COR-L47 (cell line): ENCODE measurements at places on chromosomes 4 and X.

DNA sequence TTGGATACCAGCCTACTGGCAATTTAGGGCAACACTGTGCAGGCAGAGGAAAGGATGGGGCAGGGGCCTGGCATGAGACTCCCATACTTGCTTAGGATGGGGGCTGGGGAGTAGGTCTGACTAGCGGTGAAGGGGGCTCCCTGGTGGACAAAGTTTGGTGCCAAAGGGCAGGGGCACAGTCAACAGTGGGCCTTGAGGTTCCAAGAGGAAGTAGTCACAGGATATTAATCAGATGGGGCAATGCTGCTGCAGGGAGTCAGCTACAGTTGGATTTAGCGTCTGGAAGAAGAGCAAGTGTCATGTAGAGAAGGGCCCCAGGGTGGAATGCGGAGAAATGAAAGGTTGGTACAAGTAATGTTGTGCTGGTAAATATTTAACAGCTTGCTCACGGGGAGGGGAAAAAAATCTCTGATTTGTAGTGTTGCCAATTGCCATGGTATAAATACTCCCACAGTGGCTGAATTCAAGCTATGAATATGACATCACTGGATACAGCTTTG is 139.4 kb downstream of the PJA1 start:
- no peak for DNase-seq

- peak; percentile 85 for DNase-seq
These were observed 10.5 kb downstream of the ACSL1 start for GRCh38 chr4:184815046-184815877.

DNA sequence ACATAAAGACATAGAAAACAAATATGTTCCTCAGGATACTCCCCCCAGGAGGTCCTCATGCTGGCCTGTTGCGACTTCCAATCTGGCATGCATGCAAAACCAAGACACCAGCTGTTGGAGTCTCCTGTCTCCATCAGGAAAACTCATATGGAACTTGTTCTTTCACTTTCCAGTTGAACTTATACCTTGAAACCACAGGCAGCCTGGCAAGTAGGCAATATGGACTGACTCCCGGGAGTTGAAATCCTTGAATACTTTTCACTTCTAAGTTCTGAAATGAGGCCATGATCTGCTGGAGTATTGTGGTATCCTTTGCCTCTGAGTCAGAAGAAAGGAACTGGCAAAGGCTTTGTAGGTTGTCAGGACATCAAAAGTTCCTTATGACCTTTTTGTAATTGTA is 444.2 kb downstream of the IDS start:
- no peak for DNase-seq

GRCh38 chr4:3305610-3306371 is 13.0 kb downstream of the RGS12 start:
- no peak for DNase-seq

- DNase-seq: peak; percentile 16
These were observed 57.2 kb upstream of the FAM9C start for GRCh38 chrX:13101441-13102139.

- DNase-seq: no peak
These were observed 77.8 kb downstream of the GPC3 start for GRCh38 chrX:133907606-133908005.

DNA sequence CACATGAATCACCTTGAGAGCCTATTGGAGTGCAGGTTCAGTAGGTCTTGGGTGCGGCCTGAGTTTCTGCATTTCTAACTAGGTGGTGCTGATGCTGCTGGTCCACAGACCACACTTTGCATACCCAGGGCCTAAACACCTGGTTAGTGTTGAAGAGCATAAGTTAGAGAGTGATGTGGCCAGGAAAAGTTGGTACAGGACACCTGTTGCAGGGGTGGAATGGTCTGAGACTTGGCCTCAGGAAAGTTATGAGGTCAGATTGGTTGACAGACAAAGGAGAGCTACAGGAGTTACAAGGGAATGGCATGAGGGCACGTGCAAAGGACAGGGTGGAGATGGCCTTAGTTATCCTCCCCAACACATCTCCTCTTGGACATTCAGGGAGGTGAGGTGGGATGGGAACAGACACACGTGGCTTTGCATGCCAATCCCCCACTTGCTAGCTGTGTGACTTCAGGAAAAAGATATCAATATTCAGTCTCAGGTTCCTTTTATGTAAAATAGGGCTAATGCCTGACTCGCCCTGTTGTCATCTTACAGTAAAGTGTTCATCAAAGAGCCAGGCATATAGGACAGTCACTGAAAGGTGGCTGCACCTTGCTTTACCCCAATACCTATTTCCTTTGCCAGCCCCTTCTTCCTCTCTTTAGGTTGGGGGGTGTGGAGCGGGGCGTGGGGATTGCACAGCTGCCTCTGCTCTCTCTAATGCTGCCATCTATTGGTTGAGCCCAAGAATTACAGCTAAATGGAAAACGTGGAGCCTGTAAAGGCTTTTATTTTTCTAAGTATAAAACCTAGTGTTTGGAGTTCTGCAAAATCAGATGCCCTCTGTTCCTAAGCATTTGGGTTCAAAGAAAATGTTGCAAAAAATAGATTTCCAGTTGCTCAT is 47.5 kb downstream of the ATG4A start:
- no peak for DNase-seq

- peak; percentile 54 for DNase-seq
These were observed 551.4 kb downstream of the IQCM start for GRCh38 chr4:149264093-149264733.

- no peak for DNase-seq
These were observed 136.7 kb downstream of the ADAMTS3 start for GRCh38 chr4:72432282-72432681.

GRCh38 chrX:72020204-72020603 is 109.6 kb downstream of the NHSL2 start:
- no peak for DNase-seq

- DNase-seq: no peak
These were observed 59.0 kb upstream of the SLIT2 start for GRCh38 chr4:20192736-20193135.

DNA sequence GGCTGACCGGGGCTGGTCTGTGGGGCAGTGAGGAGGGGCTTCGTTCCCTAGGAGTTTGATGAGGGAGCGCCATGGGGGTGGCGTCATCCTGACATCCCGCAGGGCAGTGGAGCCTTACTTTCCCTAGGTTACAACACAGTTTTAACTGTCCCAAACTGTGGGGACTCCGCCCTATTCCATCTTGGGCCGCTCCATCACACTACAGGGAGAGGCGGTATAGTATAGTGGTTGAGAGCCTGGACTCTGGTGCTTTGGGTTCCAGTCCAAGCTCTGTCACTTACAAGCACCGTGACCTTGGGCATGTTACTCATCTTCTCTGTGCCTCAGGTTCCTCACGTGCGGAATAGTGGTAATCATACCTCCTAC is 44.2 kb downstream of the ZNF185 start:
- no peak for DNase-seq

DNA sequence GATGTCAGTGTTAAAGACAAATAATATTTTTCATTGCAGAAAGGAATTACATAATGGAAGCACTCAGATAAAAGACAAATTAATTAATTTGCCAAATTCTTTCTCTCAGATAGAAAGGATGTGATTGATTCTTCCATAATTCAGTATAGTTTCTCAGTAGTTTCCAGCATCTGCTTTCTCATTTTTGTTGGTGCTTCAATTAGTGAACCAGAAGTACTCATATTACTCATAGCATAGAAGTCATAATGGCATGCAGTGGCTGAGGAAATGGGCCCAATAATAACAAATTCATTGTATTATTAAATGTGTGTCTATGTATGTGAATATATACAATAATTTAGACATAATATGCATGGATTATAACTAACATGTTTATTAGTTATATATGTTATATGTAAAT is 393.3 kb upstream of the TRAM1L1 start:
- DNase-seq: no peak

- no peak for DNase-seq
These were observed 167.0 kb downstream of the AASDH start for GRCh38 chr4:56220261-56220660.

DNA sequence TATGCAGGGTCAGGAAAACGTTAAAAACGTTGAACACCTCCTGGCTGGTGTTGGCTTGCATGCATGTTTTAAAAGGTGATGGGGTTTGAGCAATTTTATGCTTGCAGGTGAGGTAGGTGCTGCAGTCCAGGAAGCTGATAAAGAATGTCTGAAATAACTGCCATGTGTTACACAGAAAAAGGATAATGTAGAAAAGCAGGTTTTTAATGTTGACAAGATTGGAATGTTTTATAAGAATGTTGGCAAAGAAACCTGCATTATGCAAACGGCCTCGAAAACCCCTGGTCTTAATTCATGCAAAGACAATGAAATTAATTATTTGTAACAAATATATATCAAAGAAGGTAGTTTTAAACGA is 723.7 kb upstream of the AGA start:
- DNase-seq: no peak

DNA sequence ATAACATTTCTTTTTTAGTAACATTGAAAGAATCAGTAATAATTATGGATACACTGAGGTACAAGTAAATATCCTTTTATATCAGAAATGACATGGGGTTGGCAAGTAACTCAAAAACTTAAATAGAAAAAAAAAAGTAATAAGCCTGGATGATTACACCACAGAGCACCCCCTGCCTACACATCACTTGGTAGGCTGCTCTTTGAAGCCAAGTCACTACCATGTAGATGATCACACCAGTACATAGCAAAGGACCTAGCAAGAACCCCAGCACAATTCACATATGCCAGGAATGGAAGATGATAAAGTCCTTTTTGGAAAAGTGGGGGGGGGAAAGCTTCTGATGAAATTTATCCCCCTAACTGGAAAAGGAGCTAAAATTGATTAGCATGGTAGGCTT is 56.9 kb downstream of the METTL14 start:
- DNase-seq: no peak

GRCh38 chr4:36226430-36227227 is 17.7 kb downstream of the ARAP2 start:
- DNase-seq: no peak

DNA sequence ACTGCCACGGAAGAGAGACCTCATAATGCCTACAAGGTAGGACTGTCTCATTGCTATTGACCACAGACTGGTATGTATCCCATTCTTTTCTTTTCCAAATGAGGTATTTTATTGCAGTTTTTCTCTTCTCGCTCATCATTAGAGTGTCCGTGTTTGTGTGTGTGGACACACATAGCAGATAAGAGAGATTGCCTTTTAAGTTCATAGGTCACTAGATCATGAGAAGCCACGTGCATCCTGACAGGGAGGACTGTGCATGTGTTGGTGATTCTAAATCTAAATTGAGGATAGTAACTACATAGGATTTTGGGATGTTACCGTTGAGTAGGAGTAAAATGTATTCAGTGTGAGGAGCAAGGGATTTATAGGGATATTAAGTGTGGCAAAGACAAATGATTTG is 37.3 kb downstream of the HPGD start:
- DNase-seq: no peak

GRCh38 chr4:20193141-20193936 is 58.4 kb upstream of the SLIT2 start:
- DNase-seq: no peak

- DNase-seq: no peak
These were observed 205.8 kb upstream of the MAMLD1 start for GRCh38 chrX:150157291-150157690.

- DNase-seq: no peak
These were observed 137.2 kb upstream of the ARHGEF9 start for GRCh38 chrX:63922221-63922620.

GRCh38 chr4:45399116-45399515 is 672.8 kb upstream of the GNPDA2 start:
- DNase-seq: no peak

DNA sequence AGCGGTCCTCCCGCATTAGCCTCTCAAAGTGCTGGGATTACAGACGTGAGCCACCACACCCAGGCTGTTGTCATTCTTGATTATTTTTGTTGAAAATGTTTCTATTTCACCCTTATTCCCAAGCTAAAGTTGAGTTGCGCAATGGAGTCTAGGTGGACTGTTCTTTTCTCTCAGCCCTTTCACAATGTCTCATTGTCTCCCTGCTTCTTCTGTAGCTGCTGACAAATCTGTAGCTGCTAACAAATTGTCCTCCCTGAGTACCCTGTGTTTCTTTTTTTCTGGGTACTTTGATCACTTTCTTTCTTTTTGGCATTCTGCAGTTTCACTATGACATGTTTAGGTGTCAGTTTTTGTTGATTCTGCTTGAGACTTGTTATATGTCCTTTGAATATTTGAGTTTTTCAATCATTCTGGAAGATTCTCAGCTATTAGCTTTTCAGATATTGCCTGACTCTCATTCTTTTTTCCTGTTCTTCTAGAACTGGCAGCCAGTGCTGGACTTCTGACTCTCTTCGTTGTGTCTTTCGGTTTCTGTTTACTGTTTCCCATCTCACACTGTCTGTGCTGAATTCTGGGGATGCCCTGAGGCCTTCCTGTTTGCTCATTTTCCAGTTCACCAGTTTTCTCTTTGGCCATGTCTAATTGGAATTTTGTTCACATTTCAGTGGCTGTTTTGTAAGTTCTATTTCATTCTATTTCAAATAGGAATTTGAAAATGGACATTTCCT is 6.6 kb downstream of the ABCD1 start:
- DNase-seq: no peak

DNA sequence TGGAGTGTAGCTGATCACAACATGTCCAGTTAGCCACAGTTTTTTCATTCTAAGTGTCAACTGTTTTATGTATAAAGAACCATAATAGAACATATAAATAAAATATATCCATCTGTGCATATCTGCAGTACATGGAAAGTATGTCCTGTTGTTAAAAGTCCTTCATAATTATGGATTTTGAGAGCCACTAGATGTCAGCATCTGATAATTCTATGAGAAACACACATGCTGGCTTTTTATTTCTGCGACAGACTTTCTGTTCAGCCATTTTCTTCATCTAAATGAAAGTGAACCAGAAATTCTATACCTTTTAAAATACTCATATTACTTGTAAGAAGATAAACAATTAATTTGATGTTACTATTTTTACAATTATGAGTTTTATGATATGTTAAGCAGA is 251.5 kb downstream of the GPM6A start:
- DNase-seq: peak; percentile 53

DNA sequence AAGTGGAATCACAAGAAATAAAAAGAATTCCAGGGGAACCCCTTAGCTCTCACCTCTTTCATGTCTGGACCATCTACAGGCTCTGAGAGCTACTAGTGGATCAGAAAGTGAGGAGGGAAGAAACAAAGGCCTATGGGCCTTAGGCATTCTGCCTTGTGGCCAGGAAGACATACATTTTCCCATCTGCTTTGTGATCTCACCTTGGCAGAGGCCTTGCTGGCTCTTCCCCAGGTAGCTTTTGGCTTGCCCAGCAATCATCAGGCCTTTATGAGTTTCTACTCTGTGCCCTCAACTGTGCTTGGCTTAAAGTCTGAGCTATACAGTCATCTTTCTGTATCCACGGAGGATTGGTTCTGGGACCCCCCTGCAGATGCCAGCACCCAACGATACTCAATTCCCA is 28.3 kb upstream of the CD99L2 start:
- no peak for DNase-seq
